ENCODE measurements at places on chromosomes 4 and X. TPM values are rescaled to one million over a fixed set of nuclear protein-coding genes. Genes with fewer than 3 reads are reported as not detected.

DNA sequence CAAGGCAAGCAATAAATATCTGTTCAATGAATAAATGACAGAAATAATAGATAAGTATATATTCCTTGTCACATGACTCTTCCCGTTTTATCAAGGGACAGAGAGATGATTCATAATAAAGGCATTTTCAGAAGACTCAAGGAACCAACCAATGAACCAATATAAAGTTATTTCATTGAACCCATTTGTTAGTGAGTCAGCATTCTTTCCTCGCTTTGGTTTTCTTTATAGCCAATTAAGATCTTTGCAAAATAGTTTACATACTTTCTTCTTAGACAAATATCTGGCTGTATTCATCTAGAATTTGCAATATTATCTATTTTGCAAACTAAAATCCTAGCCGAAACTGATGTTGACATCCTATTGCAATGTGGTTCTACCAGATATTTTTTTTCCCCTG lies 269.4 kb downstream of the IL15 start:
- H3K36me3 ChIP-seq, result no peaks in the 10 kb centered on the region
- DNase-seq, result no peak
- no peak overlapping the region for H3K4me3 ChIP-seq
- no peaks in the 10 kb centered on the region for H3K27me3 ChIP-seq
- H3K4me1 ChIP-seq, result no peaks in the 10 kb centered on the region

DNA sequence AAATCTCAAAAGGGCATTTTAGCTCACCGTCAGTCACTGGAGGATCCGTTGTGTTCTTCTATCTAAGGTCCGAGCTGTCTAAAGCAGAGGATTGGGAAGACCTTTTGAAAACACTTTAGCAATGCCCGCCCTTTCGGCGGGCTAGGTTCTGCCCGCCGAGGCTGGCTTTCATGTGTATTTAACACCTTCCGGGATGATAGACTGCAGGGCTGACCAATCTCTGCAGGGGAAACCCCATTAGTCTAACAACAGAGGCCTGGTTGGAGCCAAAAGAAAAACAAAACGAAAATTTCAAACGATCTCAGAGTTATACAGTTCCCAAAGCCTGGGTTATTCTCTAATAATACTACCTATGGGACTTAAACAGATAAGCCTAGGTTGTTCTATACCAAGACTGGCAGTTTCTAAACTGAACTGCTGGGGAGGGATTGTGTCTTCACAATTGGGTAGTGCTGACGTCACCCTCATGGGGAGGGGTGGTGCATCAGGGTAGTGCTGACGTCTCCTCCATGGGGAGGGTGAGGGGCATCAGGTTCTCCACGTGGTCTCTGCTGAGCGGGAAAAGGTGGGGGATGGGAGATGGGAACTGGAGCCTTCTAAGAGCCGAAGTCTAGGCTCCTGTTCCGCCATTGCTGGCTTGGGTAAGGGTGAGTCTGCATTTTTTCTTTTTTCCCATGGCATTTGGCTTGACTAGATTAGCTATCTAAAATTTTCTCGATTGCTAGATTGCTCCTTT lies 14.8 kb upstream of the CUL4B start:
- no peak overlapping the region for H3K4me3 ChIP-seq
- no peak for DNase-seq

- no peak overlapping the region for H3K27ac ChIP-seq
- no peak for DNase-seq
- no peaks in the 10 kb centered on the region for H3K27me3 ChIP-seq
- H3K4me1 ChIP-seq, result no peaks in the 10 kb centered on the region
Measured at GRCh38 chrX:48498374-48498809, 10.4 kb upstream of the PORCN start.

DNA sequence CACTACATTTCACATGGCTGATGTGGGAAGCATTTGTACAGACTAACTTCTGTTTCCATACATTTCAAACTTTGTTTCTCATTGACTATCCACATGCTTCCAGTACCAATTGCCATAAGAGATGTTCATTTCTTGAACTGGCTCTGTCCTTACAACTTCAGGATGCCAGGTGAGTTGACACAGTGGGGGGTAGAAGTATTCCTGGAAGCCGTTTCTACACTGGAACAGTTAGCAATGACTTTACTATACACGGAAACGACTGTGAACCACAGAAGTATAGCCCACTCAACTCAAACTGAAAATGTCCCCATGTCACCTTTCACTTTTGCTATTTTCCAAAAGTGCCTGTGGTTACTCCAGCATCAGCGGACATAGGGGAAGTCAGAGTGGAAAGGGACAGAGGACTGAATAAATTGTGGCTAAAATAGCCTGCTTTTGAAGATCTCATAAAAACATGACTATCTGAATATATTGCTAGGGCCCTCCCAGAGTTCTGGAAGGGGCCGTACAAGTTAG lies 38.0 kb upstream of the DSPP start:
- H3K36me3 ChIP-seq, result no peaks in the 10 kb centered on the region
- H3K4me1 ChIP-seq, result peaks cover 3% of the 10 kb centered on the region
- H3K27ac ChIP-seq, result no peak overlapping the region
- no peak overlapping the region for H3K4me3 ChIP-seq
- H3K27me3 ChIP-seq, result no peaks in the 10 kb centered on the region

DNA sequence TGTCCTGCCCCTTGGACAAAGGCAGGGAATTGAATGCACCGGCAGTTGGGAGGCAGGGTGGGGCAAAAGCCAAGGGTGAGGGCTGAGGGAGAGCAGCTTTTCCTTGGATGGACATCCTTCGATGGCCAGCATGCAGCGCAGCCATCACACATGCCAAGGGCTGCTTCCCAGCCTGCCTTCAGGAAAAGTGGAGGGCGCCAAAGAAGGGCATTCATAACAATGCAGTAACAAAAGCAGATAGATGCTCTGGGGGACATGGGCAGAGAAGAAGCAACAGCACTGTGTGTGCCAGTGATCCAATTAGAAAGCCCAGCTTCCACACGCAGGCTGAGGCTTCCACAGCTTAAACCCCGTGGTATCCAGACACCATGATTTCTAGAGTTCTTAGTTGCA lies 71.5 kb downstream of the TSPAN5 start:
- DNase-seq, result peak; percentile 25
- H3K27me3 ChIP-seq, result no peaks in the 10 kb centered on the region
- H3K36me3 ChIP-seq, result no peaks in the 10 kb centered on the region
- H3K27ac ChIP-seq, result peak overlapping the region; percentile 91
- H3K4me3 ChIP-seq, result no peak overlapping the region

DNA sequence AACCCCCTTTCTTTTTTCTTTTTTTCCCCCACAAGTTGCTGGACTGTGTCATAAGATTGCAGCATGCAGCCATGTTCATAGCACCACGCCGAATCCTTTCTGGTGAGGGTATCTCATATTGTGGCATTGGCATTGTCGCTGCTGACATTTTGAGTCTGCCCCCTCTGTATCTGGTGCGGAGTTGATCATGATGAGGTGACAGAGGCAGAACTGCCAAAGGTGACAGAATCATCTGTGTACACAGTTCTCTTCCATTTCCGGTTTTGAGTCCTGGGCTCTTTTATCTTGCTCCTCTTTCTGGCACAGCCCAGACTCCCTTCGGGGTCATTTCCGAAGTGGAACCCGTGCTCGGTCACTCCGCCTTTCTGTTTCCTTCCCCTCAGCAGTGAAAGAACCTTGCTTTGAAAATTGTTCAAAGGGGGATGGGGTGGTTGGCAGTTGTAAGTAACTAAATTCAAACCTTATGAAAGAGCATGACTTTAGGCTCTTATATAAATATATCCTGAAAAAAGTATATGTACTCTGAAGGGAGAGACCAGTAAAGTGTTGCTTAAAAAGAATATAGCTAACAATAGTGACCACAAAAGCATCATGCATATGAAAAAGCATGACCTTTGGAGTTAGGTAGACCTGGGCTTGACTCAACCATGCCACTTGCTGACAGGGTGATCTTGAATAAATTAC lies 55.0 kb upstream of the BMP2K start:
- no peak overlapping the region for H3K4me3 ChIP-seq
- no peaks in the 10 kb centered on the region for H3K4me1 ChIP-seq
- H3K27me3 ChIP-seq, result no peaks in the 10 kb centered on the region
- H3K27ac ChIP-seq, result peak overlapping the region; percentile 33
- peak; percentile 4 for DNase-seq

GRCh38 chrX:119236623-119237561 lies 807 bp downstream of the PGRMC1 start:
- H3K27me3 ChIP-seq, result no peaks in the 10 kb centered on the region
- H3K27ac ChIP-seq, result peak overlapping the region; percentile 74
- DNase-seq, result peak; percentile 19
- H3K4me1 ChIP-seq, result no peaks in the 10 kb centered on the region

- no peaks in the 10 kb centered on the region for H3K36me3 ChIP-seq
- DNase-seq, result no peak
- no peak overlapping the region for H3K27ac ChIP-seq
- H3K4me3 ChIP-seq, result peak overlapping the region; percentile 54
- peaks cover 7% of the 10 kb centered on the region for H3K4me1 ChIP-seq
Measured at GRCh38 chr4:78938474-78938867, 767 bp downstream of the PAQR3 start.

DNA sequence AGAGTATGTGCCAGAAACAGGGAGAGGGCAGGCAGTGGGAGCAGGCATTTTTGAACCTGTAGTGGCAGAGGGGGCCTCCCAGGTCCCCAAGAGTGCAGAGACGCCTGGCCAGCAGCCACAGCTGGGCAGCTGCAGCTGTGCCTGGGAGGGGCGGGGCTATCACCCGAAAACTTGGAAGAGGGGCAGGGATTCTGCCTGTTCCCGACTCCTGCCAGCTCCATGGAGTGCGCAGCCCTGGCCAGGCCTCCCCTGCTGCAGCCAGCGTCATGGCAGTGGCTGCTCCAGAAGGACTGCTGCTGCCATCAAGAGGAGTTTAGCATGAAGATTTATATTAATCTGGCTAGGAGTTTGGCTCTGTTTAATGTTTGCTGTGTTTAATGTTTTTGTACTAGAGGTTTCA lies 532.1 kb upstream of the PITX2 start:
- no peak for DNase-seq
- H3K27me3 ChIP-seq, result no peaks in the 10 kb centered on the region
- no peak overlapping the region for H3K27ac ChIP-seq

GRCh38 chr4:73682508-73682907 lies 57.9 kb upstream of the CXCL8 start:
- no peak overlapping the region for H3K27ac ChIP-seq
- DNase-seq, result no peak
- peaks cover under 1% of the 10 kb centered on the region for H3K4me1 ChIP-seq
- H3K4me3 ChIP-seq, result no peak overlapping the region
- H3K36me3 ChIP-seq, result no peaks in the 10 kb centered on the region

- H3K4me1 ChIP-seq, result no peaks in the 10 kb centered on the region
- no peak for DNase-seq
- H3K27me3 ChIP-seq, result no peaks in the 10 kb centered on the region
- no peak overlapping the region for H3K27ac ChIP-seq
- no peak overlapping the region for H3K4me3 ChIP-seq
Measured at GRCh38 chr4:53981567-53981966, 82.8 kb downstream of the CHIC2 start.

DNA sequence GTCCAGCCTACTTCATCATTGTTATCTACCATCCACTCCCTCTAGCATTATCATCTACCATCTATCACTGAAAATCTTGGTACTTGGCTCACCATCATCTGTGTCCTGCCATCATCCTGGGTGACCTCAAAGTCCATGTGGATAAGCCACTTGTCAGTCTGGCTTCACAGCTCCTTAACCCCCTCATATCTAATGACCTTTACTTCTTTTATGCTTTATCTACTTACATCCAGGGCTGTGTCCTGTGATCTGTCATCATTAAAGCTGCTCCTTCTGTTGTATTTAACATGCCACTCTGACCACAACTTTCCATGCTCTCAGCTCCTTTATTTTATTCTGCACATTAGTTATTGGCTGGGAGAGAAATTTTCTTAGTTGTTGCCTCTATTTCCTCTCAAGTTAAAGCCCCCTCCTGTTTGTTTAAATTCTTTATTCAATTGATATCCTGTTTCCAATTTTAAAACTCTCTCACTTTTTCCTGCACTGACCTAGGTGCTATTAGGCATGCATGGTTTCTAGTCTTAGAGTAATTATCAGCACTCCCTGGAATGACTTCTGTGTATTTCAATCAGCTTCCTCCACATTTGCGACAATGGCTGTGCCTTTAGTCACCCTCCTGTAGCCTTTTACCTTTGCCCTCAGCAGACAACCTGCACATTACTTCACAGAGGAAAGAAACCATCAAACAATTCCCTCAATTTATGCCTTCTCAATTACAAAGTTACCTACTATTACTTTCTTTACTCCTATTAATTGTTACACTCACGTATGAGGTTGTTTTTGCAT lies 8.1 kb upstream of the FABP2 start:
- H3K27me3 ChIP-seq, result no peaks in the 10 kb centered on the region
- DNase-seq, result no peak
- H3K4me3 ChIP-seq, result no peak overlapping the region
- H3K4me1 ChIP-seq, result no peaks in the 10 kb centered on the region
- no peaks in the 10 kb centered on the region for H3K36me3 ChIP-seq

GRCh38 chr4:6331018-6331417 lies 61.4 kb downstream of the WFS1 start:
- DNase-seq, result no peak
- no peaks in the 10 kb centered on the region for H3K36me3 ChIP-seq
- no peak overlapping the region for H3K4me3 ChIP-seq
- H3K4me1 ChIP-seq, result no peaks in the 10 kb centered on the region

DNA sequence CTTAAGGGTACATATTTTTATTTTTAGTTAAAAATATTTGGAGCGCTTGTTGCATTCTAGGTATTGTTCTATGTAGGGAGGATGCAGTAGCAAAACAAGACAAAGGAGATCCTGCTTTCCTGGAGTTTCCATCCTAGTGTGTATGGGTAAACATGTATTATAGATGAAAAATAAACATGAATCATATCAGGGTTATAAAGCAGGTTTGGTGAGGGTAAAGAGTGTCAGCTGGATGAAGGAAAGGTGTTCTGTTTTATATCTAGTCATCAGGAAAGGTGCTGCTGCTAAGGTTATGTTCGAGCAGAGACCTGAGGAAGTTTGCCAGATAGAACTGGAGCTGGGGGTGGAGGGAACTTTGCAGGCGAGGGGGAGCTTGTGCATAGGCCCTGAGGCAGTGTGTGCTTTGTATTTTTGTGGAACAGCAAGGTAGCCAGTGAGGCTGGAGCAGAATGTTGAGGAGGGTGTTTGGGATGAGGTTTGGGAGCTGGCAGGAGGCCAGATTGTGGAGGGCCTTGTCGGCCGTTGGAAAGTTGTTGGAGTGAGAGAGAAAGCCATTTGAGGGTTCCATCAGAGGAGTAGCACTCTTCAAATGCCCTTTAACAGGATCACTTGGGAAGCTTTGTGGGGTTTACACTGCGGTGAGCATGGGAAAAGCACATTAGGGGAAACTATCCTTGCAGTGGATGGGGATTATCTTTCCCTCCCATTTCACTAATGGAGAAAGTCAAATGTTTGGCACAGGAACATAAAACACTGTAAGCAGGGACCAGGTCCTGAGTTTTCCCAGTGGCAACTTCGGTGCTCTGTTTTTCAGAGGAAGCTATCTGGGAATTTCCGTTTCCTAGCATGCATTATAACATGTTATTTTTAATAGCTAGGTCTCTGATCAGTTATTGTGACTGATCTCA lies 35.9 kb downstream of the AFF1 start:
- H3K36me3 ChIP-seq, result no peaks in the 10 kb centered on the region
- no peaks in the 10 kb centered on the region for H3K27me3 ChIP-seq
- H3K4me3 ChIP-seq, result no peak overlapping the region
- H3K27ac ChIP-seq, result no peak overlapping the region
- H3K4me1 ChIP-seq, result peaks cover 40% of the 10 kb centered on the region

- no peak overlapping the region for H3K27ac ChIP-seq
- no peak overlapping the region for H3K4me3 ChIP-seq
- H3K4me1 ChIP-seq, result no peaks in the 10 kb centered on the region
- H3K27me3 ChIP-seq, result no peaks in the 10 kb centered on the region
- DNase-seq, result no peak
Measured at GRCh38 chr4:189177130-189177529, 763.5 kb upstream of the FRG1 start.

The PGRMC2 gene
- total RNA-seq, result 53.0 TPM

The ASB5 gene
- not detected for total RNA-seq

The IL21 gene
- total RNA-seq, result not detected

The NMU gene
- total RNA-seq, result not detected

The FAM149A gene
- 10.1 TPM for total RNA-seq

The TMSB15C gene
- total RNA-seq, result 0.45 TPM

The CFP gene
- total RNA-seq, result 1.3 TPM

The SPARCL1 gene
- 240 TPM for total RNA-seq
